ENCODE measurements at places on chromosomes 2 and 18.

GRCh38 chr2:4181062-4181461 is 477.7 kb downstream of the DCDC2C start:
- no peak for DNase-seq

DNA sequence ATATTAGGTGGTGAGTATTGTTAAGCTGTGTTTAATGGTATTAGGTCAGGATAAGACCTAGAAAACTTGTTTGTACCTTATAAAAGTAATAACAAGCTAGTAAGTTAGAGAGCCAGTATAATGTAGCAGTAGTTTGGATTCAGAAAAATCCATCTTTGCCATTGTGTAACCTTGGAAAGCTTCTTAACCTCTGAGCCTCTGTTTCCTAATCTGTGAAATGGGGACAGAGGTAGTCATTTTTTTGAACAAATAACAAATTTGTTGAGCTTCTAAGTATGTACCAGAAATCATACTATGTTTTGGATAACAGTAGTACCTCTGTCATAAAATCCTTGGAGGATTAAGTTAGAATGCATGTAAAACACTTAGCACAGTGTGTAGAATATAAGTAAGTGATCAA is 12.5 kb downstream of the GLS start:
- DNase-seq = no peak

- DNase-seq = no peak
These were observed 10.8 kb downstream of the SPR start for GRCh38 chr2:72897785-72898584.

DNA sequence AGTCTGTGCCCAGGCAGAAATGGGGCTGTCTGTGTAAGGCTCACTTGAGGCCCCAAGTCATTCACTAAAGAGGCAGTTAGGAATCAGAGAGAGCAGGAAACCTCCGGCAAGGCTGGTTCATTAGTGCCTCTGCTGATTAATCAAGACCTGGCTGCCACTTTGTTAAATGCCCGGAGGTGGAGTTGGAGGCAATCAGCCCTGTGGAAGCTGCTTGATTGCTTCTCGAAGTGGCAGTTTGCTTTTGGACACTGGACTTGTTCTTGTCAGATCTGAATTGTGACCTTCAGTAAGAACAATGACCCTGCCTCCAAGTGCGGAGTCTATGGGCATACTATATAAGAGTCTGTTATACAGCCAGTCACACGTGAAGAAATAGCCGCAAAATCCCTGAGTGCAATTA is 183.9 kb upstream of the LINC00305 start:
- DNase-seq = no peak

DNA sequence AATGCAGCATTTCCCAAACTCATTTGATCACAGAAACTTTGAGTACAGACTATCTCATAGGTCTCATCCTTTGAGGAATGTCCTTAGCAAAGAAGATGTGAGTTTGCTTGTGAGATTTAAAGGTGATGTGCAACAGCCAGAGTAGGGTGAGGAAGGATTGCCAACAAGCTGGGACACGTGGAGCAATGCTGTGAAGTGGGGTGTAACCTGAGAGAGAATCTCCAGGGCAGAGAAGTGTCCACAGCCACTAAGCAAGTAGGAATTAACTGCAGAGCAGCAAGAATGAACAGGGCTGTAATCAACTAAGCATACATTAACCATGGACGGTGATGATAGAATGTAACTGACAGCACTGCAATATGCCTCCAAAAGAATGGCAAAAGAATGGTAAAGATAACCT is 469.9 kb upstream of the NRP2 start:
- no peak for DNase-seq

DNA sequence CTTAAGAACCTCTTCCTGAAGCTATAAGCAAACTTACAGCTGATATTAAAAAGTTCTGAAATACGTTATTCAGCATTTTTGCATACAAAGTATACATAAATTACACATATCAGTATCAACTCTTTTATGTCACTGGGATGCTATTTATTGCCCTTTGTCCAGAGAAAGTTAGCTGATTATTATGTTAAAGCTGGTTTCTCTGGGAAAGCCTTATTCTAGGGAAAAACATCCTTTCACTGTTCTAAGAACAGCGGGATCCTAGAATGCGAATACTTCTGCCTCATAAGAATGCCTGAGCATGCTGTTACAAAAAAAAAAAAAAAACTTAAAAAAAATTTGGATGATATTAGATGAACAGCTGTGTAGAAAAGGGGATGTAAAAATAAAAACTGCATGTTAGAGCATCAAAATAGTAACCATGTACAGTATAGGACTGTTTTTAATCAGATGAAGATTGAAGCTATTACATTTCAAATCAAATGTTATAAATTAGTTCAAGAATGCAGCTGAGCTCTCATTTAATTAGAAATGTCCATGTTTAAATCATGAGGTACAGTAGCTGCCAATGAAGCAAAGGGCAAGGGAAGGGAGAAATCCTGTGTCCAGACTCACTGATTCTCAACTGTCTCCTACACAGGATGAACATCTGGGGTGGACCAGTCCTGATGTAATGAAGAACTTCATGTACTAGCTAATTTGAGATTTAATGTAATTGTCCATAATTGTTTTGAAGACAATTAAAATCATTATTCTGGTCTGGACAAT is 8.2 kb downstream of the FTCDNL1 start:
- no peak for DNase-seq

DNA sequence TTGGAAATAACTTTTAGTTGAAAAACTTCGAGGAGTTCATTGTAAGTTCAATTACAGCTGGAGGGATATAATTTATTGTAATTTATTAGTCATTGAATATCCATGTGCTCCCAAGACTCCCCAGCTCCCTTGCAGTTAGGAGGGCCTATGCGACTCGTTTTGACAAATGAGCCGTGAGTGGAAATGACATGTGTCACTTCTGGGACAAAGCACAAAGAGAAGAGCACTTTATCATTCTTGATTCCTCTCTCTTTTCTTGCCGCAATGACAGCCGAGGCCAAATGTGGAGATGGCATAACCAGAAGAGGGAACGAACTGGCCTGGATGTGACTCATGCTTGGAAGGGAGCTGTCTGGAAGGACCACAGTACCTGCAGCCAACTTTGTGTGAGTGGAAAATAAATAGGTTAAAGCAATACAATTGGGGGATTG is 44.2 kb upstream of the ITSN2 start:
- no peak for DNase-seq

- DNase-seq = no peak
These were observed 54.8 kb upstream of the STRN start for GRCh38 chr2:37020887-37021796.

- DNase-seq = no peak
These were observed 10.4 kb downstream of the FEZ2 start for GRCh38 chr2:36587556-36587955.

DNA sequence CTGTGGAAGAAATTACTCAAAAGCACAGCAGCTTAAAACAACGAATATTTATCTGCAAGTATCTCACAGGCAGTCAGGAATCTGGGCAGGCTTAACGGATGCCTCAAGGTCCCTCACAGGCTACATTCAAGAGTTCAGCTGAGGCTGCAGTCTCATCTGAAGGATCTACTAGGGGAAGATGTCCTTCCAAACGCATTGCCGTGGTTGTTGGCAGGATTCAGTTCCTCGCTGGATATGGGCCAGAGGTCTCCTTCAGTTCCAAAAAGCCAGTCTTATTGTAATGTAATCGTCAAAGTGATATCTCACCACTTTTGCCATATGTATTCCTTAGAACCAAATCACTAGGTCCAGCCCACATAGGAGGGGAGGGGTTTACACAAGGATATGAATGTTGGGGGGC is 98.2 kb upstream of the EPAS1 start:
- no peak for DNase-seq

GRCh38 chr18:67621049-67621713 is 104.7 kb upstream of the DSEL start:
- no peak for DNase-seq

- no peak for DNase-seq
These were observed 42.5 kb downstream of the DSC3 start for GRCh38 chr18:30999887-31000628.

DNA sequence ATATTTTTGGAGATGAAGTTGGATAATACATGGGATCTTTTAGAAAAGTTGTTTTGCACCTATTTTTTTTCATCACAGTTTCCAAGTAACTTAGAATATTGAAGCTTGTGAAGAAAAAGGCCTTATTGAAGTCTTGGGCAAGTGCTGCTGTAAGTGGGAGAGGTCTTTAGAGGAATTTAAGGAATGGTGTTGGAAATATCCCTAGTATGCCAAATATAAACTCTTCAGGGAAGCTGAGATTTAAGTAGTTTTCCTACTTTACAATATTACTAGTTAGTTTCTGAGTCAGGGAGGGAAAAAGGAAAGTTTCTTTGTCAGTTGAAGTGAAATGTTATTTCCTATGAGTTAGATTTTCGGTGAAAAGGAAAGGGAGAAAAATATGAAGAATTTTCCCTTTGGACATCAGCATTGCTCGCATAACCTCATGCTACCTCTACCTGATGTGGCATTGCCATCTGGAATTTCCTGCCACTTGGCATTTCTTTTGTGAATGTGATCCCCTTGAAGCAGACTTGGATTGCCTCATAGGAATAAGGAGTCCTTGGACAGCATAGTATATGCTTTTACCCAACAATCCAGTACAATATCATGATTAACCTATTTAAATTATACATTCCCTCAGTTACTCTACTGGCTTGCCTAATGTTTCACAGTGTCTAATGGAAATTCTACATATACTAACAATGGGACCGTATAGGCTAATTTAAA is 12.1 kb downstream of the PLEKHH2 start:
- no peak for DNase-seq

DNA sequence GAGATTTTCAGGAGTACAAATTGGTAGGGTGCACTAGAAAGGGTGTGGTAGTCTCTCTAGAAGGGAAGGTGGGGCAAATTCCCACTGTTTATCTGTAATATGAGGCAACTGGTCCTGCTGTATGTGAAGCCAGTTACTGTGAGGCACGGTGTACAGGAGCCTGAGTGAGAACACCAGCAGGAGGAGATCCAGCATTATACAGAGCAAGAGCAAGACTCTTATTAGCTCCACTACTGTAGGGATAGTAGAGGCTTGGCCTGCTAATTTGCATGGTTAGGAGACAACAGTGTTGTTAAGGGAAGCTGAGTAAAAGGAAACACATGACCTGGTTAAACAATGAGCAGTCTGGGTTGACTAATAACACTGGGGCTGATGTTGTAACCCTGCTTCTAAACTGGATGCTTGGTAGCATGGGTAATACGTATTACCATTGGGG is 76.3 kb upstream of the WDSUB1 start:
- DNase-seq = no peak

- peak; percentile 28 for DNase-seq
These were observed 27.2 kb downstream of the CLUL1 start for GRCh38 chr18:623761-624620.

DNA sequence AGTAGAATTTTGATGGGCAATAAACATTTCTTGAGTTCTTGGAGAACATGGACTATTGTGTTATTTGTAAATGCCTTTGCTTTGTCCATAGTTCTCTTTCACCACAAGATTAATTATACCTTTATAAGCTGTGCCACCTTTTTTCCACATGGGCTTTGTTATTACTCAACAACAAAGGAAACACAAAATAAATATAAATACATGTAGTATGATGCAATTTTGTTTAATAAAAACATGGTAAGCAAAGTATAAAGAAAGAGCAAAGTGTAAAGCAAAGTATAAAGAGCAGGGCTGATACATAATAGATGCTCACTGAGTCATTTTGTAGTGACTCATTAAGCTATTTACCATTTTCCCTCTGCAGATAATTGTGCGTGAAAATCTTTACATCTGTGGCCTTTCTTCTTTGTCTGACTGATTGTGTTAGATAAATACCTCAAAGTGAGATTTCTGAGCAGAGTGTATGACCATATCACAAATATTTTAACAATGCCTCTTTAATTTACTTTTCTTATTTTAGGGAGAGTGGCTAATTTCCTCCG is 80.9 kb downstream of the CERS6 start:
- no peak for DNase-seq

DNA sequence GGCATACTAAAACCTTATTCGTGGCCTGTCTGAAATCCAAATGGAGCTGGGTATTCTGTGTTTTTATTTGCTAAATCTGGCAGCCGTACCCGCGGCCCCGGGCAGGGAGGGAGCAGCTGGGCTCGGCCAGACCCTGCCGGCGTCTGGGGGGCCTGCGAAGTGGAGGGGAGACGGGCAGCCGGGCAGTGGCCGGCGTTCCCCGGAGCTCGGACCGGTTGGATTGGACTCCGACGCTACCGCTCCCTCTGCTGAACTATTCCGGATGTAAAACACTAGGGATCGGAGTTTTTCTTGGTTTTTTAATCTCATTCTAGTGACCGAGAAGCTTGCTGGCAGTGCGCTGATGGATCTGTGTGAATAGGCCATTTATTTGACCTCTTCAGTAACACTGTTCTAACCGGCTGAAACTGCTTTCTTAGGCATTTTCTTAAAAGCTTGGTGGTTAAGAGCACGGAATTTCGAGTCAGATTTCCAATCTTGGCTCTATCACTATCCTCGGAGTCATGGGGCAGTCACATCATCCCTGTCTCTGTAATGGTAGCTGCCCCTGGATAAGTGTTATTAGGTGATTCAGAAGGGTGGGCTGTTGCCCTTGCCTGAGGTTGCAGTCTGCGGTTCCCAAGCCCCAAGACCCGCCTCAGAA is 694 bp downstream of the UNC50 start:
- no peak for DNase-seq

GRCh38 chr2:47422016-47422415 is 19.1 kb downstream of the MSH2 start:
- DNase-seq = no peak
